ENCODE measurements at places on chromosomes 1 and 21.

DNA sequence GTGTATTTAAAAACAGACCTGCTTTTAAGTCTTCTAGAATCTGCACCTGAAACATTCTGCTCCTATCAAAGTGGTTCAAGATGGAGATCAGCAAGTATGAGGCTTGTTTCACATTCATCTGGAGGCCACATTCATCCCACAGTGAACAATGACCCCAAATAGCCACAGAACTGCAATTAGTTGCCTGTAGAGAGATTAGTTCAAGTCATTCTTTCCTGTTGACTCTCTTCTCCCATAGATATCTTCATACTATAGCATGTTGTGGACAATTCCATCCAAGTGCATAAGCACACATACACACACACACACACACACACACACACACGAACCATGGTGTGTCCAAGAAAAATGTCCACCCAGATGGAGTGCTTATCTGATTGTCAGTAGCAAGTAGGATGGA lies 101.7 kb upstream of the FGGY start:
- no peak for DNase-seq

GRCh38 chr1:87535551-87535950 lies 206.9 kb downstream of the LMO4 start:
- DNase-seq: no peak

- DNase-seq: no peak
These were observed 5.5 kb upstream of the FOXO6 start for GRCh38 chr1:41355761-41356160.

DNA sequence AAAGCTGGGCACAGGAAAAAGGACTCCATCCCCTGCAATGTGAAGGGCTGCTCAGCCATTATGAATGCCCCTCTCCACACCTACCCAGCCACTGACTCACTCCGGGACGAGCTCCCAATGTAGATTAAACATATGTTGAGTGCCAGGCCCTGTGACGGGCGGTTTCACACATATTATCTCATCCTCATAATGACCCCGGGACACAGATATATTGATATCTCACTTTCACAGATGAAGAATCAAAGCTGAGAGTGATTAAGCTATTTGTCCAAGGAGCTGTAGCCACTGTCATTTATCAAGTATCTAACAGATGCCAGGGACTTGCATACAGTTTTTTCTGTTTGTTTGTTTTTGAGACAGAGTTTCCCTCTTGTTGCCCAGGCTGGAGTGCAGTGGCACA lies 35.0 kb upstream of the SLC30A1 start:
- no peak for DNase-seq

DNA sequence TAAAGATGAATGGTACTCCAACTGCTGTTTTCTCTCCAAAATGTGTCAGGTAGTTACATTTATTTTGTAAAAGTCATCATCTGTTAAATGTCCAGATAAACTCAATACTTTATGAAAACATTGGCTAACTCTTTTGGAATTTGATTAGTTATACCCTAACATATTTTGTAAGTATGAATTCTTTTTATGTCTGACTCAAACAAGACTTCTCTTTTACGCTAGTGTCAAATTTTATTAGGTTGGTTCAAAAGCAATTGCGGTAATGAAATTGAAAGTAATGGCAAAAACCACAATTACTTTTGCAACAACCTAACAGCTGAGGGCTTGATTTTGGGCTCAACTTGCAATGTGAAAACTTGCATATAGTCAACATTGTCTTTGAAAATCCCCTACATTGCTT lies 41.0 kb upstream of the USP25 start:
- DNase-seq: no peak
